ENCODE measurements at places on chromosomes 12 and 14.
A peak's percentile ranks its signal among the peaks of the same experiment; 100 is the strongest.

DNA sequence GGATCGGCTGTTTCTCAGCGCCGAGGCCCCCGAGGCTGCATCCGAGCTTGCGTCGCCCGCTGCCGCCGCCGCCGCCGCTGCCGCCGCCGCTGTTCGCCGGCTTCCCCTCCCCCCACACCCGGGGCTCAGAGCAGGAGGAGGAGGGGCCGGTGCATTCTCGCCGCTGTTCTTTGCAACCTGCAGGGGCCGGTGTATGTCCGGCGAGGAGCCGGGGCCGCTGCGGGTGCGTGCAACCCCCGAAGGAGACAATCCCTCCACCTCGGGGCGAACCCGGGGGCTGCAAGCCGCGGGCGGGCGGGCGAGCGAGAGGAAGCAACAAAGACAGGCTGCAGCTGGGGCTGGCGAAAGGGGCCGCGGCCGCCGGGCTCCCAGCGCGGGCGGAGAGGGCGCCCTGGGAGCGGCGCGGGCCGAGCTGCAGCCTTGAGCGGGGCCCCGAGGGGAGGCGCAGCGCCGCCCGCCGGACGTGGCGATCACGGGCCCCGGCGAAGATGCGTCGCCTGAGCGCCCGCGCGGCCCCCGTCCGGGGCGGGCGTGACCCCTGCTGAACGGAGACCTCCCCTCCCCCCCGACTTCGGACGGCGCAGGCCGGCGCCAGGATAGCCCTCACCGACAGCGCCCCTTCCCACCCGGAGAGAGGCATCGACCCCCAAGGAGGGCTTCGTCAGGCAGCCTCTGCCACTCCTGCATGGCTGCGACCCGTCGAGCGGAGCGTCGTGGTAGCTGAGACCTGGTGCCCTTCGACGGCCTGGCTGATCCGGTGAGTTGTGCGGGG, 702 bp downstream of the FAM222A start:
- DNase-seq = peak; percentile 46

DNA sequence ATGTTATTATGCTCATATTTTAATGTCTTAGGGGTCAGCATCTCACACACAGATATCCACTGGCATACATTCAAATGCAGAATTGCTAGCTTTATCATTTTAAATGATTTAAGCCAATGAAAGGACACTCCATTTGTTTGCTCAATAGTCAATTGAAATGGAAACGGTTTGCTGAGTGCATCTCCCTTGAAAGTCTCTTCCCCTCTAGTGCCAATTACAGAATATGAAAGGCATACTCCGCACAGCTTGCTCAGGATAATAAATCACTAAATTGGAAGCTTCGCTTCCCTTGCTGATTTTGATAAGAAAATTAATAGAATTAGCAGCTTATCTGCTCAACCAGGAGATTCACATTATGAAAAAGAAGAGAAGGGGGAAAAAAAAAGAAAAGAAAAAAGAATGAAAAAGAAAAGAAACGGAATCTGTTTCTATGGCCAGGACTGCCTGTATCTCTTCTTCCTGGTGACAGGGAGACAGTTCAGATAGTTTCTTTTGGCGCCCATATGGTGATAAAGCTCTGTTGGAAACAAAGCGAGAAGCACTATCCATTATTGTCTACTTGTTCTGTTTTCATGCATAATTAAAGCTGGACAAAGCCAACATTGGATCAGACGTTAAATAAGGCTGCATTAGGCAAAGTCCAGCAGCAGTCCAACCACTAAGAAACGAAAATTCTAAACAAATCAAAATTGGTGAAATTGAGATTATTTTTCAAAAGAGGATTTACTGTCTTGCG, 225.0 kb downstream of the GXYLT1 start:
- no peak for DNase-seq

- no peak for DNase-seq
These were observed 1337.6 kb downstream of the LRFN5 start for GRCh38 chr14:42944284-42944683.

- no peak for DNase-seq
These were observed 840 bp downstream of the DHRS7 start for GRCh38 chr14:60164404-60164711.

DNA sequence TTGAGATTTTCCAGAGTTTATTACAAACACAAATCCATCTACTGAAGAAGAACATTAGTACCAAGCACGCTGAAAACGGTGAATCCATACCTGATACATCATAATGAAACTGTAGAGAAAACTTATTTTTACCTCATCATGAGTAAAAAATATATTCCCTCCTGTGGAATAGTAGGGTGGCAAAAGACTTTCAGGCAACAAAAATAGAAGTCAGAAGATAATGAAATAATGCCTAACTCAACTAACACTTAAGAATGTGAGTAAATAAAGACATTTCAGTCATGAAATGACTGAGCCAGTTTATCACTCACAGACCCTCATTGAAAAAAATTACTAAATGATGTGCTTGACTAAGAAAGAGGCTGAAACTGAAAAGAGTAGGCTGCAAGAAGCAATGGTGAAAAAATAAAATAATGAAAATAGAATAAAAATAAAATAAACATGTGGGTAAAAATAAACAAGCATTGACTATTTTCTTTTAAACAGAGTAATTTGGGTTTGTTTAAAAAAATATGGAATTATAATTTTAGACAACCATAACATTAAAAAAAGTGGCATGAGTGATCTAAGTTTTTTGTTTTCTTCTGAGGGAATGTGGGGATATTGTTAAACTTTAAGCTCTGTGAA, 148.6 kb downstream of the ASCL1 start:
- DNase-seq = no peak

GRCh38 chr12:120849765-120850164, 54.4 kb downstream of the SPPL3 start:
- no peak for DNase-seq

DNA sequence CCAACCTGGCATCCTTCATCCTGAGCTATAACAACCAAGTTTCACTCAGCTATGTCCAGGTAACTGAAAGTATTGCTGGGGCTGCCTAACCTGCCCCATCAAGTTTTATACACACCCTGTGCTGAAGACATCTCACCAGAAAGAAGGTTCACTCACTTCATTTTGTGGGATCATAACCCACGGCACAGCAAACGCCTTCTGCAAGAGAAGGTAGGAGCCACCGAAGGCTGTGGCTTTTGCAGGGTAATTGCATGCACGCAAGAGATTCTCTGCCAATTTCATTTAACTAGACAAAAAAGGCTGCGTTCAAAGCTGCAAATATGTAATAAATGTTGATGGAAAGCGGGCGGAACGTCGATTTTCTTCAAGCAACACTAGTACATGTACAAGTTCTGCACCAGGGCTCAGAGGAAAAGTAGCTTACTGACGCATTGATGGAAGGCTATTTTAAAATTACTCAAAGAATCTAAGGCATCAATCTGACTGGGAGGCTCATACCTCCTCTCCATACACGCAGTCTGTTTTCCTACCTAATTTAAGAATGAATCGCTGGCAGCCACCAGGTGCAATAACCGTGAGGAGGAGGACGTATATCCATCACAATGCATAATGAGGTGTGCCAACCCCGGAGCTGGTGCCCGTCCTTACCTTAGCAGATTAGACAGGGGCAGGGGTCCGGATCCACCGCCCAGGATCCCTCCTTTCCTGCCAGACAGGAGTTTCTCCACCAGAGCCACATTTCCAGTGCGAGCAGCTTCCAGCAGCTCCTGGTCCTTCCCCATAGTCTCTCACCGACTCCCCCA, 1.1 kb downstream of the ANKS1B start:
- DNase-seq = no peak

GRCh38 chr12:14239935-14240872, 125.3 kb upstream of the ATF7IP start:
- no peak for DNase-seq

DNA sequence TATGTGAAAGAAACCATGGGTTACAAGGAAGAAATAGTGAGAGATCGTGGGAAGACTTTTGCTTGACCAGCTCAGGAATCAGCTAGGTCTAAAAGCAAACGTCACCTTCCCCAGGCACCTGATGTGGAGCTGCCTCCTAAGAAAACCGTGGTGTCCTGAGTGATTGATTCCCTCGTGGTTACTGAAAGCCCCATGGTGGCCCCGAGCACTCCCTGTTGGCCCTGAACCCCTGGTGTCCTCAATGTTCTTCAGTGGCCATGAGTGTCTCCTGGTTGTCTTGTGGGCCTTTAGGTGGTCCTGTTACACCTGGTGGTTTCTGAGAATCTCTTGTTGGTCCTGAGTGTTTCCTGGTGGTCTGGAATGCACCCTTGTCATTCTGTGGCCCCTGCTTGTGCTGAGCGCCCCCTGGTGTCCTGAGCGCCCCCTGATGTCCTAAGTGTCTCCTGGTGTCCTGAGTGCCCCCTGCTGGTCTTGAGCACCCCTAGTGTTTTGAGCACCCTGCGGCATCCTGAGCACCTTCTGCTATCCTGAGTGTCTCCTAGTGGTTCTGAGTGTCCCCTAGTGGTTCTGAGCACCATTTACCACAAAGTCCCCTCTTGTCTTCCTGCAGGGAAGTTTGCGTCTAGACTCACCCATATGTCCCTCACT, 518.7 kb downstream of the TMEM121 start:
- DNase-seq = peak; percentile 73

- no peak for DNase-seq
These were observed 235.4 kb downstream of the SUDS3 start for GRCh38 chr12:118611770-118612169.

DNA sequence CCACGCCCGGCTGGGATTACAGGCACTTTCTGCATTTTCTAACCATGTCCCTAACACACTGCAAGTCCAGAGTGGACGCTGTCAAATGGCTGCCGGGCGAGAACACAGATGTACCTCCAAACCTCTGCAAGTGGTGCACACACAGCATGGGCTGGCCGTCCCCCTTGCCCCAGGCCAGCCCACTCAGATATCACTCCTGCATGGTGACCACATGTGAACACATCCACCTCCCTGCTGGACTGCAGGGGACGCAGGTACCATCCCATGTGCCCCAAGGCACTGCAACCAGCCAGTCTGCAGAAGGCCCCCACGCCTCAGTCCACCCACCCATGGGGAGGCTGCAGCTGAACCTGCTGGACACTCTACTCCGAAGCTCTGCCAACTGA, 14.0 kb downstream of the BRF1 start:
- DNase-seq = no peak

DNA sequence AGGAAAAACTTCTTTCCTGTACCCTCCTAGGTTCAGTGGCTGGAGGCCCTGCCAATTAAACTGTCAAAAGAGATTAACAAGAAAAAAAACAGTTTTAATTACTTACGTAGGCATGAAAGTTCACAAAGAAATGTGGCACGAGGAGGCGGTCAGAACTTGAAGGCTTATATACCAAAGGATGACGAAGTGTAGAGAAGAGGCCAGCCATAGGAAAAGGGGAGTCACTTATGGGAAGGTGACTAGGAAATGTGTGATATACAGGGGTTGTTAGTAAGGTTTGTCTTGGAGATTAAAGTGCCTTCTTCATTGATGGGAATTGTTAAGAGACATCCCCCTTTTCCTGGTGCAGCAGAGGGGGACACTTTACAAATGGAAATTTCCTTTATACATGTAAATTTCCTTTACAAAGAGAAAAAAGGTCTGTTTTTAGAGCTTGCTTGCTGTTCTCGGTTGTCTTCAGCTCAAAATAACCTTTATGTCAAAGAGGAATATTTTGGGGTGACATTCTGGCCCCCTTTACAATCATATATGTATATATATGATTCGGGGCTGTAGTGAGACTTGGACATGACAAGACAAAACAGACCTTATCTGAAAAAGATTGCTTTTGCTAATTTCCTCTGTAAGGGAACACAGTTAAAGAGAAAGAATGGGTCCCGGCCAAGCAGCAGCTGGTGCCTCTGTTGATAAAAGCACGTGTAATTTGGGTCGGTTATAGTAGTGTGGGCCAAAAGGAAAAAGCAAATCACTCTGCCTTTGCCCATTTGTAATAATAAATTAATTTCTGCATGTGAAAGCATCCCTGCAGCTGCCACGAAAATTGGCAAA, 38.6 kb downstream of the SYNE2 start:
- no peak for DNase-seq

GRCh38 chr12:64187794-64188193, 34.3 kb downstream of the KICS2 start:
- no peak for DNase-seq

DNA sequence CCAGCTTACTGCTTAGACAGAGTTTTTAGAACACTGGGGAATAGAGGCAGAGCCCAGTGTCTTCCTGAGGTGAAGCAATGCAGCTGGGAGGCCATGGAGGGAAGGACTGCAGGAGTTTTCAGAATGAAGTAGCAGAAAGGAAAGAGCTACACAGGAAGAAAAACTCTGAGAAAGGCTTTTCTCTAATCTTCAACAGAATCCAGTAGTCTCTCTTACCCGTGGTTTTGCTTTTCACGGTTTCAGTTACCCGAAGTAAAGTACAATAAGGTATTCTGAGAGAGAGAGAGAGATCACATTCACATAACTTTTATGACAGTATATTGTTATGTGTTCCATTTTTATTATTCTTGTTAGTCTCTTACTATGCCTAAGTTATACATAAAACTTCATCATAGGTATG, 761.6 kb downstream of the BCL11B start:
- no peak for DNase-seq

- no peak for DNase-seq
These were observed 43.1 kb upstream of the ATF7IP start for GRCh38 chr12:14322403-14322802.

DNA sequence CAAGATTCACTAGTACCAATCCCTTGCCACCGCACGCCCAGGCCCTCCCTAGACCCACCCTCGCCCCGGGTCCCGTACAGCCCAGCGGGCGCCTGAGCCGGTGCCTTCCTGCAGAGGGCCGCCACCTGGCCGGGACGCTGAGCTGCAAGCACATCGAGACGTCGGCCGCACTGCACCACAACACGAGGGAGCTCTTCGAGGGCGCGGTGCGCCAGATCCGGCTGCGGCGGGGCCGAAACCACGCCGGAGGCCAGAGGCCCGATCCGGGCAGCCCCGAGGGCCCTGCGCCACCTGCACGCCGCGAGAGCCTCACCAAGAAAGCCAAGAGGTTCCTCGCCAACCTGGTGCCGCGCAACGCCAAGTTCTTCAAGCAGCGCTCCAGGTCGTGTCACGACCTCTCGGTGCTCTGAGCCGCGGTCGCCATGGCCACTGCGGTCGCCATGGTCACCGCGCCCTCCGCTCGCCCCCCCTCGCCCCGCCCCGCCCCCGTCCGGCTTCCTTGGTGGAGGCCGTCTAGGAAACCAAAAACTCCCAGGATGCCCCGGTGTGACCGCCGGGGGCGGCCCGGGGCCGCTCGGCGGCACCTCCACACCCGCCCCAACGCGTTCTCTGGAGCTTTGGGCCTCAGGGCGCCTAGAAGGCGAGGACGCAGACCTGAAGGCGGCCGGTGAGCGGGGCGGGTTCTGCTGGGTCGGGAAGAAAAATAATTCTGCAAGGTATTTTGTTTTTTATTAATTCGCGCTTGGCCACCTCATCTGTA, 3.7 kb downstream of the REM2 start:
- DNase-seq = peak; percentile 69

All from activated T-helper 9 cell treated with anti-CD3 and anti-CD28 coated beads, Interleukin-2, amount 50 U/mL, for 16 hours (primary cell).